ENCODE measurements at places on chromosomes 2 and 18.

DNA sequence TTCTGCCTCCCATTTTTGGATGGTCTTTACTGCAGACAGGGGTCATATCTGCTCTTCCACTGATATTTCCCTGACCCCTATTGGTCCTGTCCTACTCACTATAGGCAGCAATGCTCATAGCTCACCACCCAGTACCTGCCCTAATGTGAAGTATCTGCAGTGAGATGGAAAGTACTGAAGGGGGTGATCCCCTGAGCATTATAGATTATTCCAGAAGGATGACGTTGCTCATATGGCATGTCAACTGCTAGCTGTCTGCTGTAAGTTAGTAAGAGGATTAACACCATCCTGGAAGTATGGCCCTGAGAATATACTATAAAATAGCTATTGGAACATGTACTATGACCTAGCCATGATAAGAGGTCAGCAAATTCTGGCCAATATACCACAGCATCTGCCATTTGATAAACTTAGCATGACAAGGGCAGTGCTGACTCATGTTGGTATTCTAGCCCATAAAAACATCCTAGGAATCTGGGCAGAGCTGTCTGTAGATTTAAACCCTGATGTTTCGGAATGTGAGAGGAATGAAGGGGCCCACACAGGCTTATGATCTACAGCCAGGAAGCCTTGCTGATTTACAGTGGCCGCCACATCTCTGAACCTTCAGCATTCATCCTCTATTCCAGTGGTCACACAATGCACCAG lies 451.4 kb downstream of the TNS1 start:
- DNase-seq: no peak

DNA sequence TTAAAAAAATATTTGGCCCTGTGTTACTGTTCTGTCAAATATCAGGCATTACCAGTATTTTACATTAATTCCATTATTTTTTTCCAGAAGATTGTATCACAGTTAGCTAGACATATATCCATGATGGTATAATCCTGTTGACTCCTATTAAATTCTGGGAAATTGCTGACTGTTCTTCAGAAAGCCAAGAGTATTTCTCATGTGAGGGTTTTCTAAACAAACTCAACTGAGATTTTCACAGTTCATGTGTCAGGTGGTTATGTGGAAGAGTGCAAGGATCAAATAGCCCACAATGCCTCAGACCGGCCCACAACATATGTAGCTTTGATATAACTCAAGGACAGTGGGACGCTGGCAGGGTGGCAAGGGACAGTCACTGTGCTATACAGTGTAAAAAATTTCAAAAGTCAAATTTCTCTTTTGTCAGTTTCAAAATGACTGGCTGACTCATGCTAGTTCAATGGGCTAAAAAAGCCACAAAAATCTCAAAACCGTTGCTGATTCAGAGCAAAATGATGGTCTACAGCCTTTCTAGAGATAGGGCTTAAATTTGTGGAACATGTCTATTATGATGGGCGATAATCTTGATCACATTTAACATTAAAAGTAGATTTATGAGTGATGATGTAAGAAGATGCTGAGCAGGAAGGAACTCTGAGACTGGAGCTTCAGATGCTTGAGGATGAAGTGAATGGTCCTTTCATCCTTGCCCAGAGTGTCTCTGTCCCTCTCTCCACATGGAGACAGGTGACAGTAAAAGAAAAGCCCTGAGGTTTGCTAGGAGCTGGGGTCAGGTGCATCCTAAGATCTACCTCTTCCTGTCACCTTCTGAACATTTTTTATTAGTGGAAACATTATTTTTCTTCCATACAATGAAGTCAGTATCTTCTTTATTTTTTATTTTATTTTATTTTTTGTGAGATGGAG lies 175.8 kb upstream of the PIEZO2 start:
- no peak for DNase-seq

DNA sequence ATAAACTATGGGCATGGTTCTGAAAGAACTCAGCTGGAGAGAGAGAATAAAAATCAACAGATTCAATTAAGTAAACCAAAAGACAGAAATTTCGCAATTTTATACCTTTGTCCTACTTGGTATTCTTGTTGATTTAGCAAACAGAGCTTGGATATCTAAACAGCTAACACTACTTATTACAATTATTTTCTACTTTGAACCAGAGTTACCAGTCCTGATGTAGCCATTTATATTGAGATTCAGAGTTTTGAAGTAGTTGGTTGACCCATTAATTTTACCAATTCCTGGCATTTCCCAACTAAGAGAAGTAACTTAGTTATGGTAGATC lies 48.9 kb downstream of the ASXL2 start:
- DNase-seq: no peak

DNA sequence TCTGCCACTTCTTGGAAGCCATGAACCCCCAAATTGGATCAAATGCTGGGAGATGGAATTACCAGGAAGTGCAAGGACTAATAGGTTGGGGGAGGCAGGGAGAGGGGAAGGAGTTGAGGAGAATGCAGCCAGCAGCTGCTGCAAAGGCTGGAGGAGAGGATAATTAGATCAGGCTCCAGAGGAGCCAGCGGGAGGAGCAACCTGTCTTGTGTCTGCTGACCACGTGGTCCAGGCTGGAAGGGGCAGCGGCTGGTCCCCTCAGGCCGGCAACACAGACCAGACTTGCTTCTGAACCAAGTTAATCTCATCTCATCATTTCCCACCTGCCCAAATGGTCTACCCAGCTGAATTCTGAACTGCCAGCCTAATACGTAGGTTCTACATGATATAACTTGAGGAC lies 68.3 kb downstream of the MRO start:
- no peak for DNase-seq

DNA sequence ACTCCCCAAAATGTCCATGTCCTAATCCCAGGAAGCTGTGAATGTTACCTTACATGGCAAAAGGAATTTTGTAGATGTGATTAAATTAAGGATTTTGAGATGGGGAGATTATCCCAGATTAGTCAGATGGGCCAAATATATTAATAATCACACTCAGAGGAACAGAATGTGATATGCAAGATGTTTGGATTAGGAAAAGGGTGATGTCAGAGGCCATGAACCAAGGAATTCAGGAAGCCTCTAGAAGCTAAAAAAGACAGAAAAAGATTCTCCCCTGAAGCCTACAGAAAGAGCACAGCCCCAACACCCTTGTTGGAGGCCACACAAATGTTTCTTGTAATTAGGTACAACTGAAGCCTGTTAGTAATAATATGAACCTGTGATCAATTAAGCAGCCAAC lies 13.1 kb downstream of the TMEM131 start:
- DNase-seq: no peak

- no peak for DNase-seq
These were observed 134.8 kb upstream of the SERPINE2 start for GRCh38 chr2:224173933-224174332.

- DNase-seq: no peak
These were observed 936.9 kb upstream of the CELF4 start for GRCh38 chr18:38502539-38502938.

- DNase-seq: no peak
These were observed 21.7 kb downstream of the GPR35 start for GRCh38 chr2:240646900-240647502.

GRCh38 chr2:79219383-79219988 lies 59.9 kb upstream of the REG3A start:
- DNase-seq: no peak

DNA sequence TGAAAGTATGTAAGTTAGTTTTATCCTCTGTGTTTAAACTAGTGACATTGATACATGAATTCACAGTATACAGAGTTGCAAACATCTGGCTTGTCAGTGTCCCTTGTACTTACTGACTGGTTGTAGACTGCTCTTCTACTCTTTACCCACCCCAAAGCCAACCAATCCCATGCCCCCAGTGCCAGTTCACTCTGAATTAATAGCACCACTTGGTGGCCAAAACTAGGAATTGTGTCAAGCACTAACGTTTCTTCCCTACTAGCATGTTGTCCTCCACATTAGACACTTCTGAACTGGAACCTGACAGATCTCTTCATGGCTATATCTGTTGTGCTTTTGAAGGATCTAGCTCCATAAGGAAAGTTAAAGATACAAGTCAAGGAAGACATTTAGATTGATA lies 27.2 kb upstream of the OTX1 start:
- no peak for DNase-seq

- peak; percentile 48 for DNase-seq
These were observed 370.4 kb downstream of the SOCS6 start for GRCh38 chr18:70659036-70659925.

DNA sequence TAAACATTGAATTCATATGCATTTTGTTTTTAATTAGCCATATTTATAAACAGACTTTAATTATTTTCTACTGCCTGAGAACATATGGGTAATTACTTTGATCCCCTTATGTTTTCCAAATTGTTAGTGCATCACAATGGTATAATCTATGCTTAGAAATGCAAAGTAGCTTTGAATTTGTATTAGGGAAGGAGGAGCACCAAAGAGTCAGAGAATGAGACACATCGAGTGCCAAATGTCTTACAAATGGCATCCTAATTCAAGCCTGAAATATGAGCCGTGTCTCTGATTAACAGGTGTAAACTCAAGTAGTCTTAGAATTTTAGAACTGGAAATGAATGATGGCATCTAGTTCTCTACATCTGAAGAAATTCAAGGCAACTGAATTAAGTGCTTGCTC lies 8.7 kb upstream of the HNMT start:
- DNase-seq: no peak

DNA sequence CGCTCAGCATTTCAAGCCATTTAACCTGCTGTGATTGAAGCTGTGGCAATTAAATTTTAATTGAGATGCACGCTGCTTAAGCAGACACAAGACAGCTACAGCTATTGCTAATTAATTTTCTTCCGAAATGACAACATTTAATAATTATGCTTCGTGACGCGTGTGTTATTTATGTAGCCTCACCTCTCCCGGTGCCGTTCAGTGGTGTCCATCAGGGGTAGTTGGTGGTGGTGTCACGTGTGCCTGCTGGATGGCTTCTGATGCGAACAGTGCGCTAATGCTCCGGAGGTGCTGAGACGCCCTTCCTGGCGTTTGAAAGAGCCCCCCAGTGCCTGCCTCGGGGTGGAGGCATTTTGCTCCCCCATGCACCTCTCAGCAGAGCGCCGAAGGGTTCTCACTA lies 39.5 kb downstream of the GLI2 start:
- DNase-seq: no peak

- DNase-seq: no peak
These were observed 267.6 kb upstream of the THSD7B start for GRCh38 chr2:136497709-136498108.

- no peak for DNase-seq
These were observed 121.9 kb upstream of the ACAA2 start for GRCh38 chr18:49935215-49935614.

DNA sequence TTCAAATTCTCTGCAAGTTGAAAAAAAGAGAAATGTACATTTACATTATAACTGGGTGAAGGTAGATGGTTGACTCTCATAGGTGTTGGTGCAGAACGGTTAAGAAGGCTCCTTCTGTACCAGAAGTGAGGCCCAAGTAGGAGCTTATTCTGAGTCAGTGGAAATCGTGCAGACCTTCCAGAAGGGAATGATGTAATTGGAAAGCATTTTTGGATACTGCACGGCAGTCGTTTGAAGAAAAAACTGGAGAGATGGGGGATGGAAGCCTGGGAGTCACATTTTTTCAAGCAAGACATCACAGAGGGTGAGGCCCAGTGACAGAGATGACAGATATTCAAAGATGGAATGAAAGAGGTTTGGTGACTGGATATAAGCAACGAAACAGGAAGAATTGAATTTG lies 39.4 kb downstream of the HRH4 start:
- no peak for DNase-seq

- DNase-seq: no peak
These were observed 138.6 kb upstream of the SERTAD2 start for GRCh38 chr2:64792300-64792699.

- no peak for DNase-seq
These were observed 47.7 kb upstream of the TRIB2 start for GRCh38 chr2:12669036-12669435.

DNA sequence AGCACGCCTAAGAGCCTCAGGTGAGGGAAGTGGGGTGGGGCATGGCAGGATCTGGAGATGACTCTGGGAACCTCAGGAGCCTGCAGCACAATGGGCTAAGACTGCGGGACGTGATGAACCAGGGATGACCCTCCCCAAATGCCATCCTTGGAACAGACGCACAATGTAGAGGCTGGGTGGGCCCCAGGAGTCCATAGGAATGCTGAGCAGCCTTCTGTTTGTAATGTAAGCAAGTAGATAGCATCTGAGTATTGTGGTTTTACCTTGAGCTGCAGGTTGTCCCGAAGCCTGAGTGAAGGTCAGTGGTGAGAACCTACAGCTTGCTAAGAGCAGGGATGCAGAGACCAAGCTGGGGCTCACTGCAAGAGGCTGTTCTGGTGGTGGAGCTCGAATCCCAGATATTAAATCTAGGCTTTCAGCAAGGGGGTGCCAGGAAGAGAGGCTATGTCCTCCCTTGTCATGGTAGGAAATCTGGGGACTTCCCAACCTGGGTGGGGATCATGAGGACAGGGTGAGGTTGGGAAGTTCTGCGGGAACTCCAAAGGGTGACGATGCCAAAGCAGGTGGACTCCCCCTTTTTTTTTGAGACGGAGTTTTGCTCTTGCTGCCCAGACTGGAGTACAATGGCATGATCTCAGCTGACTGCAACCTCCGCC lies 5.8 kb downstream of the SCTR start:
- DNase-seq: no peak

DNA sequence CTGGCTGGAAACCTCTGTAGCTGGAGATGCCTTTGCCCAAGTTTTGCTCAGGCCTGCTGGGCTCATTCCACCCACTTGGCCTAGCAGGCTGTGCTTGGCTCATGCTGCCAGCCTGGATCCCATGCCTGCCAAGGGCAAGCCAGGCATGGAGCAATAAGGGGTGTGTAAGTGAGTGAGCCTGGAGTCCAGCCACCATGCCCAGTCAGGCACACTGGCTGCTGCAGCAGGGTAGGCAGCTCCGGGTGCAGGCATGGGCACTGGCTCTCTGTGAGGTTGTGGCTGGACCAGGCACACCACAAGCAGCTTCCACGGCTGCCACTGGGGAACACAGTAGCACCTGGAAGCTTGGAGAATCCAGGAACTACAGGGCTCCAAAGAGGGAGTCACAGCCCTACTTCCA lies 147.7 kb upstream of the HS6ST1 start:
- no peak for DNase-seq

DNA sequence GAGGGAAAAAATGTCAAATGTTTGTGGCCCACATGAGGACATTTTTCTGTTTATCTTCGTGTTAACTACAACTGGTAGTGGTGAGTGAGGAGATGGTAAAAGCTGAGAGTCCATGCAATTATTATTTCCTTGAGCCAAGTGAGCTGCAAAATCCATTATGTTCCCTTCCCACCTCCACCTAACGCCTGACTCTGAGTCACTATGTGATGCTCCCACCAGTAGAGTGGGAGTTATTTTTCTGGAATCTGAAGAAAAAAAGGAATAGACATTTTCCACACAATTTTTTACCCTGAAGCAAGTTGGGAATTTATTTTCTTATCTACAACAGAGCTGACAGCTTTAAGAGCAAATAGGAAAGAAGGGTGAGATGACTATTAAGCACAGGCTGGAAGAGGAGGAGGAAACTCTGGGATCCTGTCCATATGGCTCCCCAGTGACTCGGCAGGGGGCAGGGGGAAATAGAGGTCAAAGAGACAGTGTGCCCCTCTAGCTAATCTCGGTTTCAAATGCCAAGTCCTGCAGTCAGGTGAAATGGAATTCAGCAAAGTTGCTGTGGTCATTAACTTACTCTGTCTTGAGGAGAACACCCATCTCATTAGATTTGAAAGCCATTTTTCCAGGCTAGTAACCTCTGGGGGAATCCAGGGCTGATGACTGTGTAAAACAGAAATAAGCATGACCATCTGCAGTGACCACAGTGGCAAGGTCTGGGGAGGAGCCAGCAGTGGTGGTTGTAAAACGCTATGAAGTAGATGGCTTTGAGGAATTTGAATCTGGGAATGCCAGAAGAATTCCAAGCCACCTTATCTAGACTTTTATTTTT lies 463.9 kb downstream of the STK39 start:
- DNase-seq: no peak

GRCh38 chr2:207543272-207543671 lies 13.5 kb downstream of the CREB1 start:
- no peak for DNase-seq
